NCI-H2081 (cell line): ENCODE measurements at places on chromosomes 12 and 14.

- no peak for DNase-seq
Observed at GRCh38 chr14:66634876-66635275, 126.9 kb downstream of the GPHN start.

- no peak for DNase-seq
Observed at GRCh38 chr12:62848418-62848817, 86.5 kb downstream of the PPM1H start.

DNA sequence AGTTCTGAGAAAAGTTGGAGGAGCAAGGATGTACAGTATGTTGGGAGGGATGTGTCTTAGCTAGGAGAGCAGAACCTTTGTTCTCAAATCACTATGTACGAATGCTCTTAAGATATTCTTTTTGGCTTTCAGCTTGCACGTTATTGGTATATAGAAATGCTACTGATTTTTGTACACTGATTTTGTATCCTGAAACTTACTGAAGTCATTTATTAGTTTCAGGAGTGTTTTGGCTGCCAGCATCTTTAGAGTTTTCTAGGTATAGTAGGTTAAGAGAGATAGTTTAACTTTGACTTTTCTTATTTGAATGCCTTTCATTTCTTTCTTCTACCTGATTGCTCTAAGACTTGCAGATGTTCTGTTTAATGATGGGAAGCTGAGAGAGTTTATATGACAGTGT, 442.8 kb upstream of the FBXO33 start:
- DNase-seq: no peak

- DNase-seq: no peak
Observed at GRCh38 chr12:6866920-6867412, 365 bp upstream of the TPI1 start.

DNA sequence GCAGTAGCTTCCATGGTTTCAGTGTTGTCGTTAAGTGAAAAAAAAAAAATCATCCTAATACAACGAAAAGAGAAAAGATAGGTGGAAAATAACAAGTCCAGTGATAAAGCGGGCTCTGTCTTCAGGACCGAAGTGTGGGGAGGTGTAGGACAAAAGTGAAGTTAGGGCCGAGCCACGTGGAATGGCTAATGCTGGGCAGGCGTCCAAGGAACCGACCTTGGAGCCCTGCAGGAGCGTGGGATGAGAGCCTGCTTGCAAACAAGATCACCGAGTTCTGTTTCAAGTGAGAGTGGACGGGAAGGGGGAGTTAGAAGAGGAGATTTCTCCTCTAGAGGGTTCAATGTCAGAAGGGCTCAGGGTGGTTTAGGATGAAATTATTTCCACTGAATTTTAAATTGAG, 22.2 kb downstream of the A2ML1 start:
- DNase-seq: no peak

DNA sequence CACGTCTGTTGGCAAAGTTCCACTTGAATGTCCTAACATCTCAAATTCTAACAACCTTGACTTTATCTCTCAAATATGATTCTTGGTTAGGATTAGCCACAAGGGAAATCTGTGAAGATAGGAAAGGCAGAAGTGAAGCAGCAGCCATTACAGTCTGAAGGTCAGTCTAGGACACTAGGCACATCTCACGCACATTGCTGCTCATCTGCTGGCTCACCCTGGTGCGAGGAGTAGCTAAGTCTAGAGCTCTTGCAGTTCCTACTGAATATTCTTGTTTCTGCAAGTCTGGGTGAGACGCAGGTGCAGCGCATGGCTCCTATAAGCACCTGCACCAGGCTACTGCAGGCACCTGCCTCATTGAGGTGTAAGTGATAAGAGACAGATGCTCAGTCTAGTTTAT, 6.4 kb upstream of the SLC25A3 start:
- no peak for DNase-seq

DNA sequence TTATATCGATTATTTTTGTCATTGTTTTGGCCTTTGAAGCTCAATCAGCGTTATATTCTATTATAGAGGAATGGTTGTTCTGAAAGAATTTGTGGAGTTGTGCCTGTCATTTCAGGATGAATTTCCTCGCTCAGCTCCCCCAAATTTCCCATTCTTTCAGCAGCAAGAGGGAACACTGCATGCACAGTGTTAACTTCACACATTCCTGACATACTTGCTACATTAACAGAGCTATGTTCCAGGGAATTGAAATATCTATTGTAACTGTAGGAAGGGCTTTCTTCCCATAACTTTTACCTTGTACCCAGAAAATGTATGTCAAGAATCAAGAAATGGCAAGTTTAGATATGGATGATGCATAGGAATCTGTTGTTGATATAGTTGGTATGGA, 379.0 kb downstream of the LRIG3 start:
- no peak for DNase-seq

DNA sequence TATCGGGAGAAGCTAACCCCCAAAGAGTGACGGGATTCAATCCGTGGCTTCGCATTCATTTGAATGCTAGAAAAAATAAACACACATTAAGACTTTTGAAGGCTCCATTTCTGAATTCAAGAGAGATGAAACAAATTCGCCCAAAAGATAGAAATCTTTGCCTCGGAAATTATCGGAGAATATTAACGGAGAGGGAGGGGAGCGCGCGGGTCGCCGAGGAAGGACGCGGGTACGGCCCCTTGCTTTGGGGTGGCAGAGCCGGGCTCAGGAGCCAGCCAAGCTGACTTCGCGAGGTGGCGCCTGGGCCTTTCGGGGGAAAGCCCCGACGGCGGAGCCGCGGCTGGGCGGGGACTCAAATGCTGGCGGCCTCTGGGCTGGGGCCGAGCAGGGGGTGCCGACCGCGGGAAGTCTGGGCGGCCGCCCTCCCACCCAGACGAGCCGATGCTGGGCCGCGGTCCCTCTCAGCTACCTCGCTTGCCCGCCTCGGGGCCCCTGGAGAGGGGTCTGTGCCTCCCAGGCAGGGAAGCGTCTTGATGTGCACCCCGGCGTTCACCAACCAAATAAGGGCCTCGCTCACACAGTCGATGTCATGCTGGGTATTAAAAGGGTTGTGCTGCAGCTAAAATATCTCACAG, 14.7 kb downstream of the NKX2-1 start:
- no peak for DNase-seq

DNA sequence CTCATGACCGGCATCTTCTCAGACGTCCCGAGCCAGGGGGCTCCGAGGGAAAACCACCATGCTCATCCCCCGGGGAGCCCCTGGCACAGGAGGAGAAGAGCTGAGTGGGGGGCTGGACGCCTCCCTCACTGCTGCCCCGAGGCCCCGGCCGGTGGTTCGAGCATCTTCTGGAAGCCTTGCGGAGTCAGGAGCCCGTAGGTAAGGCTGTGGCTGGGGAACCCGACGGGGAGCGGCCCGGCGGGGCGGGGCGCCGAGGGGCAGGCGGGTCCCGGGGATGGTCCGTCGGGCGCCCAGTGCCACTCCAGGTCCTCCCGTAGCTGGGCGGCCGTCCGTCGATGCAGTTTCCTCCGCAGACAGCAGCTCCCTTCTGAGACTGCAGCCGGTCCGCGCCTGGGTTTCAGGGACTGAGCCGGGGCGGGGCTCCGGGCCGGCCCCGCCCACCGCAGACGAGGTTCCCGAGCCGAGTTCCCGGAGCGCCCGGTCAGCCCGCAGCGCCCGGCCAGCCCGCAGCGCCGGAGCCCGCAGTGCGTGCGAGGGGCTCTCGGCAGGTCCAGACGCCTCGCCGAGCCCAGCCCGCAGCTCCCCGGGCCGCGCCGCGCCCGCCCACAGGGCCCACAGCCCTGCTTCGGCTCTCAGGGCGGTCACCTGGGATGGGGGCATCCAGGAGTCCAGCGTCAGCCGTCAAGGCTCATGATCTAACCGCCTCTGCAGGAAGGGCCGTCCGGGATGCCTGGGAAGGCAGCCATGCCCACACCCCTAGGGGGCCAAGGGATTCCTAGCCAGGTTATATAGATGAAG, at the start of gene PGF:
Gene PGF, minus strand, starts transcription at position 369 of the 798 bp plus-strand sequence. Its CDS starts 355 bp downstream, at position 14.
- peak; percentile 37 for DNase-seq

DNA sequence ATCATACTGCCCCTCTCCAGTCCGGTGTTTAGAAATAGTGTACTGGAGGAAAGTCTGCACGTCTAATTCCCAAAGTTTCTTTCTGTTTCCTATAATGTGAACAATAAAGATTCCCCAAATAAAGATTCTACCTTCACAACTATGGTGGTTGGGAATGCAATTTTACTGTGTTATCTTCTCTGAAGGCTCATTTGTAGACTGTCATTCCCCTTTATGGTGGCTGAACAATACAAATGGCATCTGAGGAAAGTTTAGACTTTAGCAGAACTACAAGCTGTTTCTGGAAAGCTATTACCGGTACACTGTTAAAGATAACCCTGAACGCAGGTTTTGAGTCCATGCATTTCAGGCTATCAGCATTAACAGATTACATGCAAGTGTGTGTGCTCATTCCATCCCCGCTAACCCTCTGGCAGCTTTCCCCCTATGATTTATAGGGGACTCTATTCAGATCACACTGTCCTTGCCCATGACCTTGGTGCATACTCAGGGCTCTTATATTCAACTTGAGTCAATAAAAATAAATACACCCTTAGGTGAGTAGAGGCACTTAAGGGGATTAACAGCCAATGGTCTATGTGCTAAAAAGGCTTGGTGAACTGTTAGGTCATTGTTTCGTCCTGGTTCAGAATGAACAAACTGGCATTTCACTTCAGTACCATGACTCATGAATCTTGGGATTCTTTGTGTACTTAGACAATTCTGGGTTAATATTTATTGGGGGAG, 60.7 kb upstream of the PYGL start:
- no peak for DNase-seq

GRCh38 chr12:39287817-39288216, 155.1 kb downstream of the KIF21A start:
- no peak for DNase-seq

DNA sequence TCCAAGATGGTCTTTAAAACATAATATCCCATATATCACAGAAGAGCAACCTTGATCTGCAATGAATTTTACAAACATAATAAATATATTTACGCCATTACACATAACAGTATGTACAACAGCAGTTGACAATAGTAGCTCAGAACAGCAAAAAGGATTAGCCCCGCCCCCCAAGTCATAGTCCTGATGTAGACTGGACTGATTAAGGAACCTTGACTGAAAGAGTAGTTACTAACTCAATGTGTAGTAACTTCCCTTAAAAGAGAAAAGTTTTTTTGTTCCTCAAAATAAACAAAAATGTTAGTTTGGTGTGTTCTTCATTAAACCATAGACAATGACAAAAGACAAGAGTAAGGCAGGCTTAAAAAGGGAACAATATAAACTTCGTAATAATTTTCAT, 44.5 kb downstream of the GTF2A1 start:
- DNase-seq: no peak

GRCh38 chr14:36028218-36028617, 148.3 kb downstream of the PTCSC3 start:
- DNase-seq: no peak

DNA sequence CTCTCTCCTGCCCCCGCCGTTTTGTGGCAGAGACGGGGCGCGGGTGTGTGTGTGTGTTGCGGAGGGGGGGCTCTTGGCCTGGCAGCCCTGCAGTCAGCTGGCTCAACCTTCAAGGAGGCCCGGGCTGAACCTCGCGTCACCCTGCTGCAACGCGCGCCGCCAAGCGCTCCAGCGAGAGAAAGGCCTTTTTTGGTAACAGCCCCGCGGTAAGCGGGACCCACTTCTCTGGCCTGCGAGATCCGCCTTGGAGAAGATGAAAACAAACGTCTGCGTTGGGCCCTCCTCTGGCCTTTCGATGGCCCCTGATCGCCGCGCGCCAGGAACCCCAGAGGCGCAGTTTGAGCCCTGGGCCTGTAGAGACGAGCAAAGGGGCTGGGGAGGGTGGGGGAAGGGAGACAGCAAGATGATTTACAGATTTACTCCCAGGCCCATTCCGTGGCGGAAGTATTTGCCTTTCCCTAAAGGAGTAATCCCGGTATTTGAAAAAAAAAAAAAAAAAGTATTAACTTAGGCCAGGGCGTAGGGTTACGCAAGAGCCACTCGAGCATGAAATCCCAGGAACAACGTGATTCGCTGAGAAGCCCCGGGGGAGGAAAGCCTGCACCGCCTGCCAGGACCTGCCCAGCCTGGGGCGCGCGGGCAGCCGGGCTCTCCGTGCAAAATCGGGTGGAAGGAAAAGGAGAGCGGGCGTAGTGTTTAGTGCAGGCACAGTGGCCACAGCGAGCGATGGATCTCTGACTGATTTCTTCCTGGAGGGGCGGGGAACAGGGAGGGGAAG, 4.5 kb upstream of the IRF2BPL start:
- DNase-seq: peak; percentile 75

GRCh38 chr12:121176826-121177529, 33.0 kb upstream of the P2RX4 start:
- no peak for DNase-seq

DNA sequence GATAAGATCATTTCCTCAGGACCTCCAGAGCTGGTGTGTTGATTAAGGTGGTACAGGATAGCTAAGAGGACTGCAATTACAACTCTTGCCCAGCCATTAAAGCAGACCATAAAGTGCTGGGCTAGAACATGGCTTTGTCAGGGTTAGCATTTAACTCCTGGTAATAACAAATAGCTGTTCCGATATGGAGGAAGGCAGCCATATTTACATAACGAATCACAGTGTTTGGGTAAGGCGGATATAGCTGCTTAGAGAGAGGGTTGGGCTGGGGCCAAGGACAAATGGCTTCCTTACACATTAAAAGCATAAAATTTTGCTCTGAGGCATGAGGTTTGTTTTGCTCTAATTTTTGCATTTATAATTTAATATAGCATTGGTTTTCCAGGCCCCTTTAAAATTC, 297.7 kb upstream of the DDHD1 start:
- DNase-seq: peak; percentile 72

DNA sequence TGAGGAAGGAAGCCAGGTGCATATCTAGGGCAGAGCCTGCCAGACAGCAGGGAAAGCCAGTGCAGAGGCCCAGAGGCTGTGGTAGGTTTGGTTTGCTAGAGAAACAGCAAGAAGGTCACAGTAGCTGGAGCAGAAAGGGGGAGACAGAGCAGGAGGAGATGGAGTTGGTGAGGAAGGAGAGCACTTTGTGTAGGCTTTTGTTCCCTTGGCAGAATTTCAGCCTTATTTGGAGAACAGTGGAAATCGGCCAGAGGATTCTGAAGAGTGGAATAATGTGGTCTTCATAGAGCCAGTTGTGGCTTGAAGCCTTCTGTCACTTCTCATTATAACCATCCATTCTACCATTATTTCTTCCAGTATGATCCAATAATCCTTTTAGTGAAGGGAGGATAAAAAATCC, 212.9 kb upstream of the FAR2 start:
- no peak for DNase-seq

GRCh38 chr14:58788655-58789503, 151.1 kb downstream of the DACT1 start:
- DNase-seq: no peak

DNA sequence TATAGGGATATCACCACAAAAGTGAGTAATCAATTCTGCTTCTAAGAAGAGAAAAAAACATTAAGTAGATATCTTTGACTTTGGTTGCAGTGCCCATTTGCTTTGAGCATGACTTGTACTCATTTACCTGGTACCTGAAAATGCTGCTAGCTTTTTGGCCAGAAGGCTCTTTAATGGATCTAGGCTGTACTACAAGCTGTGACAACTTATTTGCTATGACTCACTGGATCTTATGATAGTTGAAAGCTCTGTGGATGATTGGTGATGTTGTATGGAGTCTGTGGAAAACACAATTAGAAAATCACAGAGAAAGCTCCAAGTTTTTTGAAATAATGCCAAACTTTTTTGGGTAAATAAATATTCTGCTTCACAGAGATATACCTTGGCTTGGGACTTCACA, 960.9 kb upstream of the FBXO33 start:
- DNase-seq: no peak

- DNase-seq: no peak
Observed at GRCh38 chr14:34218881-34219280, 243.2 kb downstream of the SPTSSA start.

- DNase-seq: no peak
Observed at GRCh38 chr12:57829025-57829777, 10.7 kb upstream of the AVIL start.

- DNase-seq: no peak
Observed at GRCh38 chr12:40236357-40236850, 11.6 kb downstream of the LRRK2 start.
